ENCODE measurements at places on chromosomes 1 and 21. TPM values are rescaled to one million over a fixed set of nuclear protein-coding genes. Genes with fewer than 3 reads are reported as not detected.

Gene LCE2C
- not detected for total RNA-seq

Gene ANKRD13C
- 24.6 TPM for total RNA-seq

- H3K4me1 ChIP-seq, result peaks cover 11% of the 10 kb centered on the region
- no peak overlapping the region for H3K4me3 ChIP-seq
- no peak for DNase-seq
- no peaks in the 10 kb centered on the region for H3K36me3 ChIP-seq
Observed at GRCh38 chr1:183019860-183020259, 3.4 kb upstream of the LAMC1 start.

DNA sequence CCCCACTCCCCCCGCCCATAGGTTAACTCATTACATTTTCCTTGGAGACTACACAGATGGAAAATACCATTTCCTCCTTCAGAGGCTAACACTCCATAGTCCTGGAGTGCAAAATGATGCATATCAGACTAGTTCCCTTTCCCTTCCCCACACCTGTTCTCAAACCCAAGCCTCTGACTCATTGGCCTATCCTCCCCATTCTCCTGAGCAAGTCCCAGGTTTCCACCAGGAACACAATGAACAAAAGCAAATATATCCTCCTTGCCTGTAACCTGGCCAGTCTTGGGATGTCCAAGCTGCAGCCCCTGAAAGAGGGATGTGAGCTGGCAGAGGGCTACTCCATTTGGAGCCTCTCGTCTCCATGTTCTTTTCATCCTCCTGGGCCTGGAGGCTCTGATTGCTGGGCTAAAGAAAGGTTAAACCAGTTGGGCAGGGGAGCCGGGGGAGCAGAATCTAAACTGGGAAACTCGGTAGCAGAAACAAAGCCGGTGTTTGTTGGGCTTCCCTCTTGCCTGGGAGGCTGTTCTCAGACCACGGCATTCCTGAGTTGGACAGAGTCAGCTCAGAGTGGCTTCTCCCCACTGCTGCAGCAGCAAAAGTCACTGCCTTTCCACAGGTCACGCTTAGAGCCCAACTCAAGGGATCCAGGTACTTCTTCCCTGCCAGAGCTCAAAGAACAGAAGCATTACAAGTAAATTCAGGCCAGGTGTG is 13.9 kb downstream of the SSR2 start:
- no peak overlapping the region for H3K27ac ChIP-seq
- no peak for DNase-seq
- H3K4me1 ChIP-seq, result peaks cover 38% of the 10 kb centered on the region
- no peaks in the 10 kb centered on the region for H3K27me3 ChIP-seq
- no peak overlapping the region for H3K4me3 ChIP-seq
- peaks cover 34% of the 10 kb centered on the region for H3K36me3 ChIP-seq

DNA sequence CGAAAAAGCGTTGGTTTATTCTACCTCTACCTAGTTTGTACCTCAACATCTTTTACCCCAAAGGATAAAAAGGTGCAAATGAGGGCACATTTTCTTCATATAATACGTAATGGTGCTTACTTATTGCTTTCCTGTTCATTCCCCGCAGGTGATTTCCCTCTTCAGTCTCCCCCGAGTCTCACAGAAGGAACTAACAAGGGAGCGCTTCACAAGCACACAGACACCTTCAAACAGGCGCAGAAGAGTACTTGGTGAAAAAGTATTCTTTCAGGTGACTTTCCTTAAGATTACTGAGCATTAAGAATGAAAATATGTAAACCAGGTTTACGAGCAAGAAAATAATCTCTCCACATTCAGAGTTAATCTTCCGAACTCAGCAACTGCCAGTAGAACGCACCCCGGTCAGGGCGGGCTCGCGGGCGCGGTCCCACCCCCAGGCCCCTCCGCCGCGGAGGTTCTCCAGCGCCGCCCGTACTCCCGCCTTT is 511 bp upstream of the RABGAP1L start:
- peak overlapping the region; percentile 93 for H3K4me3 ChIP-seq
- no peak for DNase-seq
- peak overlapping the region; percentile 98 for H3K27ac ChIP-seq
- H3K36me3 ChIP-seq, result peaks cover 3% of the 10 kb centered on the region
- H3K4me1 ChIP-seq, result peaks cover 55% of the 10 kb centered on the region

GRCh38 chr1:7043719-7044535 is 258.7 kb downstream of the CAMTA1 start:
- no peak overlapping the region for H3K4me3 ChIP-seq
- no peaks in the 10 kb centered on the region for H3K36me3 ChIP-seq
- DNase-seq, result no peak
- no peaks in the 10 kb centered on the region for H3K27me3 ChIP-seq
- H3K4me1 ChIP-seq, result no peaks in the 10 kb centered on the region

DNA sequence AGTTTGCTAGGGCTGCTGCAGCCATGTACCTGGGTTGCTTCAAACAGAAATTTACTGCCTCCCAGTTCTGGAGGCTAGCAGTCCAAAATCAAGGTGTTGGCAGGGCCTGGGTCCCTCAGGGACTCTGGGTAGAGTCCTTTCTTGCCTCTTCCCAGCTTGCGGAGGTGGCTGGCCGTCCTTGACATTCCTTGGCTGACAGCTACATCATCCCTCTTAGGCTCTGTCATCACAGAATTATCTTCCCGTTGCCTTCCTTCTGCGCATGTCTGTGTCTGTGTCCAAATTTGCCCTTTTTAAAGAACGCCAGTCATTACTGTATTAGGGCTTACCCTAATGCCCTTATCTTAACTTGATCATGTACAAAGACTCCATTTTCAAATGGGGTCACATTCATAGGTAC is 37.6 kb upstream of the PGBD5 start:
- no peak overlapping the region for H3K27ac ChIP-seq
- no peaks in the 10 kb centered on the region for H3K4me1 ChIP-seq
- H3K36me3 ChIP-seq, result no peaks in the 10 kb centered on the region
- DNase-seq, result no peak

DNA sequence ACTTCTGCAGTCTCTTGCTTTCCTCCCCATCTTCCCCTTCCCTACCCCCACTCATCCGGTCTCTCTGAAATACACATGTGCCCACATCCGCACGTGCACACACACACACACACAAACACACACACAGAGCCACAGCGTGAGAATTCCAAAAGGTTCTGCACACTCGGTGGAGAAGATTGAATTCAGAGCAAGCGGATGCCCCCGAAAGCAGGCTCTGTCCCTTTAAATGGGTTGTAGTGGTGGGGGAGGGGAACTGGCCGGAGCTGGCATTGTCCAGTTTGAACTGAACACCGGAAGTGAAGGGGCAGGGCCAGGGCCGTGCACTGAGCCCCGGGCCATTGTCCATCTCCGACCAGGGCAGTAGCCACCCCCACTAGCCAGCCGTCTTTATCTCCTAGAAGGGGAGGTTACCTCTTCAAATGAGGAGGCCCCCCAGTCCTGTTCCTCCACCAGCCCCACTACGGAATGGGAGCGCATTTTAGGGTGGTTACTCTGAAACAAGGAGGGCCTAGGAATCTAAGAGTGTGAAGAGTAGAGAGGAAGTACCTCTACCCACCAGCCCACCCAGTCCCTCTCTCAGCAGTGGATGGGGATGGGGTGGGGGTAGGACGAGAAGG is 1.3 kb upstream of the LIN28A start:
- H3K4me3 ChIP-seq, result no peak overlapping the region
- no peak overlapping the region for H3K27ac ChIP-seq

Gene NBPF4
- total RNA-seq, result not detected

GRCh38 chr1:95017775-95018174 is 55.0 kb downstream of the ALG14 start:
- peaks cover 4% of the 10 kb centered on the region for H3K4me1 ChIP-seq
- H3K4me3 ChIP-seq, result no peak overlapping the region
- no peak overlapping the region for H3K27ac ChIP-seq
- no peaks in the 10 kb centered on the region for H3K36me3 ChIP-seq

Gene RORC
- 1.3 TPM for total RNA-seq

Data from activated CD4-positive, alpha-beta T cell treated with anti-CD3 and anti-CD28 coated beads, Interleukin-2, amount 10 ng/mL, durations not matched to agents 24 days and 14 days (primary cell).